ENCODE measurements at places on chromosomes 5 and 9. TPM values are rescaled to one million over a fixed set of nuclear protein-coding genes. Genes with fewer than 3 reads are reported as not detected.

DNA sequence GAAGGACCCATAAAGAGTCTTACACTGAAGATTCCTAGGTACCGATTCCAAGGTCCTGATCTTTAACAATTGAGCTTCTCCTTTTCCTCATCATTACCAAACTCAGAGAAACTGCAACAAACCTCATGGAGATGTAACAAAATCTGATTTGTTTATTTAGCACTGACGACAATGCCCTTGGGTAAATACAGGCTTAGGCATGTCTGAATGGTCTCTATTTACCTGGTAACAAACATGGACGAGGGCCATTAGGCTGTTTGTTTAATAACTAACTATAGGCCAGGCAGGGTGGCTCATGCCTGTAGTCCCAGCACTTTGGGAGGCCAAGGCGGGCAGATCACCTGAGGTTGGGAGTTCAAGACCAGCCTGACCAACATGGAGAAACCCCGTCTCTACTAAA is 333.3 kb downstream of the AGTPBP1 start:
- DNase-seq: no peak

RASGRF2 gene
- polyA plus RNA-seq: 2.7 TPM

HIGD2A gene
- 349 TPM for polyA plus RNA-seq

DNA sequence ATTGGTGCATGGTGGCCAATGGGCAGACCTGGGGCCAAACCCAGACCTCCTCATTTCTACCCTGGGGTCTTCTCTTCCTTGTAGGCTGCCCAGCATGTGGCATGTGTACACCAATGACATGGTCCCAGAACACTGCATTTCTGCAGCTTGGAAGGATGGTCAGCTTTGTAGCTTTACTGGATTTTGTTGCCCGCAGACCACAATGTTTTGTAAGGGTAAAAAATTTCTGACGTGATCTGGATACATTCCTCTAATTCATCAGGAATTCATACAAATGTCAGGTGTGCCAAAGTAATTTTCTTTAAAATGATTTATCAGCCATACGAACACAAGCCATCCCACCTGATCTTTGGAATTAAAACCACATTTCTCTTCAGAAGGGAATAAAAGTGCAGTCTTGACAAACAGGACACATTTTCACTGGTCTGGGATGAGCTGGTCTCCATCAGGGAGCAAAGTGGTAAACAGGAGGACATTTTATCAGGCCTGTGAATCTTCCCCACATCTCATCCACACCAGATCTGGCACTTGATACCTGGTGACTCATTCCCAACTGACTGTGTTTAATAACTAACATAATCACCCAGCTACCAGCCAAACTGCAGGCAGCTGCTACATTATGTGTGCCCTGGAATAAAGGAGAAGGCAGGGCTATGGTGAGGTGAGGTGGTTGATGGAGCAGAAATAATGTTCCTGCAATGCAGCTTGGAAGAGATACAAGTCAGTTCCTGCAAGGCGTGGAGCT is 103.9 kb downstream of the SPOCK1 start:
- no peak for DNase-seq

DNA sequence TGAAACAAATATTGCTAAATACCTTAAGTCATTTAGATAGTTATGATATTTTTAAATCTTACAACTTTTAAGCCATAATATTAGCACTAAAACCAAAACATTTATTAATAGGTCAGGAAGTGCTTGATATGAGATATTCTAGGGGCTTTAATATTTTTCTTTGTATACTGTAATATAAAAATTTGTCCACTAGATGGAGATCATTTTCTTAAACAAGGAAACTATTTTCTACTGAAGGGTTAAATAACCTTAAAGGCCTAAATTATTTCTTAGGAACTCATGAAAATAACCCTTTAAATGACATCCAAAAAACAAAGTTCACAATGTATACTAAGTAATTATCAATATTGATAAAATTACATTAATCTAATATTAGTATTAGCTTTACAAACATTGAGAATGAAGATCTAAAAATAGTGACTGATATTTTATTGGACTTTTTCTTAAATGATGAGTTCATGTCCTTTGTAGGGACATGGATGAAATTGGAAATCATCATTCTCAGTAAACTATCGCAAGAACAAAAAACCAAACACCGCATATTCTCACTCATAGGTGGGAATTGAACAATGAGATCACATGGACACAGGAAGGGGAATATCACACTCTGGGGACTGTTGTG is 635.7 kb downstream of the RAB3C start:
- no peak for DNase-seq

- no peak for DNase-seq
These were observed 37.8 kb upstream of the RNF20 start for GRCh38 chr9:101495810-101496209.

- DNase-seq: peak; percentile 81
These were observed 5.5 kb downstream of the SEPTIN8 start for GRCh38 chr5:132771503-132771998.
